ENCODE measurements at places on chromosomes 6 and 20.

DNA sequence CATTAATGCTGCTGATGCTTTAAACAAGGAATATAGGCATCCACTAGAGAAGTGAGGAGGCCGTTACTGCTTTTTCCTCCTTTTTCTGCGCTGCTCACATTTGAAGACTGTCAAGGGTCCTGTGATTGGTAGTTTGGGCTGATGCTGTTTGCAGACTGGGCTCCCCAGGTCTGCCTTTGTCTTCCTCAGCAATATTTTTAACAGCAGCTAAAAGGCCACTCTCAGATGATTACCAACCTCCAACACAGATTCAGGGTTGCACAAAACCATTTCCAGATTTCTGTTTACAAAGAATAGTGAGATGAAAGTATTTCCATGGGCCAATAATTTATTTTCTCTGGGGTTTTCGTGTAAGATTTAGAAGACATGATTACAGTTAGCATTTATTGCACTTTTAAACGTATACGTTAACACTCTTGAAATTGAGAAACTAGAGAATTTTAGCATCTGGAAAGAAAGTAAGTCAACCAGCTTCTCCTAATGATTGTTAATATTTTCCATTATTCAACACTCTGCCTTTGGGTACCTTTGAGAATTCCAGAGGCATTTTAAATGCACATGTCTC, 475.3 kb upstream of the SOX4 start:
- no peak for DNase-seq

- no peak for DNase-seq
Observed at GRCh38 chr6:151493161-151493803, 535 bp upstream of the CCDC170 start.

- DNase-seq = no peak
Observed at GRCh38 chr20:61964675-61965605, 100.7 kb downstream of the TAF4 start.

DNA sequence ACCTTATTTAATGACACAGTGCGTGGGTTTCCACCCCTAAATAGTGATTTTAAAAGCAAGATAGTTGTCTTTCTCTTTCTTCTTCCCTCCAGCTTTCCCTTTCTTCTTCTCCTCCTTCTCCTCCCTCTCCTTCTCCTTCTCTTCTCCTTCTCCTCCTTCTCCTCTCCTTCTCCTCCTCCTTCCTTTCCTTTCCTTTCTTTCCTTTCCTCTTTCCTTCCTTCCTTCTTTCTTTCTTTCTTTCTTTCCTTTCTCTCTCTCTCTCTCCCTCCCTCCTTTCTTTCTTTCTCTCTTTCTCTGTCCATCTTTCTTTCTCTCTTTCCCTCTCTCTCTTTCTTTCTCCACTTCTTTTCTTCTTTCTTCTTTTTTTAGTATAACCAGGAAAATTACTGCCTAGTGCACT, 670.6 kb downstream of the GRIK2 start:
- no peak for DNase-seq

GRCh38 chr6:159762681-159763293, 942 bp downstream of the ACAT2 start:
- DNase-seq = peak; percentile 32

DNA sequence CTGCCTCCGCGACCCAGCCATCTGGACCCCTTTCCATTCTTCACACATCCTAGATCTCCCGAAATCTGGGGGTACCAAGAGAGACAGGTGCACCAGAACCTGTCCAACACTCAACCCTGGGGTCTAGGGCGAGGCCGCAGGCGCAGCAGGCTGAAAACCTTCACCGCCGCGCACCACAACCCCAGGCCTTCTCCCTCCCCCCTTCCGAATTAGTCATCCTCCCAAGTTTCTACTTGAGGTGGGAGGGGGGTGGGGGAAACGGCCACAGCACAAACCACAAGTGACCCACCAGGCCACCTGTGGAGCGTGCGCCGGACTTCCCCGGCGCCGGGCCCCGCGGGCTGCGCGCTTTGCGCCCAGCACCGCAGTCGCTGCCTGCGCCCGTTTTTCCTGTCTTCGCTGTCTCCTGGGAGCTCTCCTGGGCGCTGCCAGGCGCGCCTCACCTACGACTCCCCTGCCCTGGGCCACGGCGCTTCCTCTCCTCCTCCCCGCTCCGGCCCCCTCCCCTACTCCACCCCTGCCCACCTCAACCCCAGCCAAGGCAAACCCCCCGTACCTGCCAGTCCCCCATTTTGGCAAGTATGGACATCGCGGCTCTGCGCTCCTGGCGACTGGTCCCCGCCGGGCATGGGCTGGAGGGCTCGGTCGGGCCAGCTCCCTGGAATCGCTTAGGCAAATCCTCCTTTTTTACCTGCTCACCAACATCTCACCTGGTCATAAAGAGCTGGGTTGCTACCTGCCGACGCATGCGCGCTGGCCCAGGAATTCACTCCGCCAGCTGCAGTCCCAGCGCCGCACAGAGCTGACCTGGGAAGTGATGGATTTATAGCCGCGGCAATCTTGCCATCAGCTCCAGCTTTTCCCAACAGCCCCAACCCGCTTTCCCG, 4.2 kb upstream of the TFAP2A start:
- DNase-seq = no peak

GRCh38 chr6:109824105-109824504, 133.0 kb downstream of the FIG4 start:
- no peak for DNase-seq

DNA sequence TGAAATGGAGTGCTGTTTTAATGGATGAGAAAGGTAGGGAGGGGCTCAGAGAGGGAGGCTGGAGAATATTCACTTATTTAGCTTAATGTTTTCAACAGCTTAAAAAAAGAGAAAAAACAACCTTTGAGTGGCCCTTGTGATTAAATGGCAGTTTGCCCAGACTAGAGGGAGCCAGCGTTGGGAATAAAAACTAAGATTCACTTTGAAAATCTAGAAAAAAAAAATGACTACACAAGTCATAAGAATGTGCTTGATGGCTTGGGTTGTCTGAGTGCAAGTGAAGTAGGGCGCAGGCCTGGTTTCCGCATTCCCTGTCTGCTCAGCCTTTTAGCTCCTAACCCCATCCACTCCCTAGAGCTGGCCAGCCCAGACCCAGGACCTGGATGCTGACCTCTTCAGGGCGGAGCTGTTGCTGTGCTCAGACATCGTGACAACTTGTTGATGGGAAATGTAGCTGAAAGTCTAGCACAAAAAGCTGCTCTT, 28.9 kb downstream of the UTRN start:
- no peak for DNase-seq

GRCh38 chr6:89475101-89475500, 42.1 kb downstream of the ANKRD6 start:
- no peak for DNase-seq

DNA sequence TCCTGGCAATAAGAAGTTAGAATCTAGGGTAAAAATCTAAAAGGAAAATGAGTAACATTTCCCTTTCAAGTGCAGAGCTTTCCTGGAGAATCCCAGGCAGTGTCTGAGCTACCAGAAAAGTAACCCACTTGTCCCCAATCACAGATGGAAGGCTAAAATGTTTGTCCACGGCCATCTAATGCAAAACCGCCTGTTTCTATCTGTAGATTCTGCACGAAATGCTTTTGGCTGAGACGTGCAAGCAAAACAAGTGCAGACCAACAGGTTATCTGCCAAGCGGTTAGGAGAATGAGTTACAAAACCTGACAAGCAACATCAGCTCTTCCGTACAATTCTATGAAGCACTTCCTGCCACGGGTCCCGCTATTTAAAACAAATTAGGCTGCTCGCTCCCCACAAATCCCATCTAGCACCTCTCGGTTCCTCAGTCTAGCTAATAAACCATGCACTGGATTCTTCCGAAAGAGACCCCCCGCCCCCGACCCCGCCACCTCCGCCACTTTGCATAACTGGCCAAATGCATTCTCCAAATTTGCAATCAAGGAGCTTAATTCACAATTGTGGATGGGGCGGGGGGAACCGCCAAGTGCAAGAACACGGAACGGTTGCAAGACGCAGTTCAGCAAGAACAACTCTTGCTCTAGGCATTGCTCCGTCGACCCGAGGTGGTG, 1.4 kb downstream of the ELOVL5 start:
- DNase-seq = peak; percentile 9
